AG04449 (cell line): ENCODE measurements at places on chromosomes 5 and 9.

GRCh38 chr5:150431574-150431973, 18.0 kb downstream of the RPS14 start:
- DNase-seq, result no peak

GRCh38 chr9:137658781-137659180, 40.0 kb downstream of the EHMT1 start:
- no peak for DNase-seq

- DNase-seq, result no peak
Measured at GRCh38 chr5:17720071-17720470, 85.8 kb downstream of the TAF11L14 start.

GRCh38 chr5:16600946-16601345, 15.9 kb downstream of the RETREG1 start:
- no peak for DNase-seq

GRCh38 chr9:113501129-113501686, 37.7 kb downstream of the RGS3 start:
- no peak for DNase-seq

GRCh38 chr9:7094052-7094451, 336.3 kb downstream of the KDM4C start:
- DNase-seq, result no peak

DNA sequence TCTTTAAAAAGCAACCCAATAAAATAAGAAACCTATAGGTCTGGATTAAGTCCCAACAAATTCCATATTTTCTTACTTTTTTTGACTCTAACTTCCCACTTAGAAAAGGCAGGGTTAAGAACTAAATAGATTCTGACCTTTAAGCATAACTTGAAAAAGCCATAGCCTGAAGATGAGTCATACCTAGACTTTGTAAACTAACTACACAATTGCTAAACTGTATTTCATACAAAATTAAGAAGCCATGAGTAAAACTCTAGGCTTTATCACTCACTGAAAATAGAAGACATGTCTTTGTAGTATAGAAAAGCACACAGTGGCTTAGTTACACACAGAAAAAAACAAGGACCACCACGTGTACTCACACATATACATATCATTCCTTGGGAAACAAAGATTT, 51.5 kb downstream of the MLLT3 start:
- DNase-seq, result no peak

GRCh38 chr9:33852216-33852826, 35.4 kb downstream of the UBE2R2 start:
- DNase-seq, result no peak

DNA sequence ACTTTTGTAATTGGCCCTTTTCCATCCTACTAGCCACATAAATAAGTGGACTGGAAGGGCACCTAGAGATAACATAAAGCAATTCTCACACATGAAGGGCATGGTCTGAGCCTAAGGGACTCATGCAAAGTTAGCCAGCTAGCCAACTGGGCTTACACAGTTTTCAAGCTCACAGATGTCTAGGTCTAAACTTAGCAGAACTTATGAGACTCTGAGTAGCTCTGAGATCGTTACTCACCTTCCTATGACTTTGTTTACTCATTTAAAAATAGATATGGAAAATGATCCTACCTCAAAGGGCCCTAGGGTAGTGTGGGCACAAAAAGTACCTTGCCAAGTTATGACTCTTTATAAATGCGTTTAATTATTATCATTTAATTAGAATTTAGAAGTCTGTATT, 410.4 kb upstream of the MPDZ start:
- DNase-seq, result no peak

- DNase-seq, result no peak
Measured at GRCh38 chr9:124723352-124723751, 47.8 kb downstream of the NR6A1 start.

DNA sequence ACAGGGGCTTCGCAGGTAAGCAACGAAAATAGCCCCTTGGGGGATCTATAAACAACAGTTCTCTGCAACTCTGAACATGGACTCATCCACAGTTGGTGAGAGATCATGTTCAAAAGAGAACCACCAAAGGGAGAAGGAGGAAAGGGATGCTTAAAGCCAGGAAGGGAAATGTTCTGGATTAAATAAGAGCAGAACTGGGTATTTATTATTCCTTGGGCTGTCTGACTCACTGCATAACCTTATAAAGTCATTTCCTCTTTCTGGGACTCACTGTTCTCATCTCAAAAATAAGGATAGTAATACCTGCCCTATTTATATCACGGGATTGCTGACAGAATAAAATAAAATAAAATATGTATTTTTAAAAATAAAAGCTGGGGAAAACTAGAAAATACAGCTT, 11.2 kb upstream of the MARCHF3 start:
- DNase-seq, result no peak

DNA sequence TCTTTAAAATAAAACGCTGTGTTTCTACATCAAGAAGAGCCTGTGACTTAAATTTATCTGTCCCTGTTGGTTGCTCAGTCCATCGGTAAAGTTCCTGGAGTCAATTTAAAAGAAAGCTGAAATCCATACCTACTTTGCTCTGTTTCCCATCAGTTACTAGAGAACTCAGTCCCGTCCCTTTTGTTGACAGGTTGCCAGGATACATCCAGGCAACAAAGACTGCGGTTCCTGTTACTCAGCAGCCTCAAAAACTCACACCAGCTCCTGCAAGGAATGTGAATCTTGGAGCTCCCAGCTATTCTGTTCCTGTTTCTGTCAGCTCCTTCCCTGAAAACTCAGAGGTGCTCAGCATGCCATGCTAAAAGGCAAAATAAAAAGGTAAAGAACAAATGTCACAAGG, at the start of gene ZNF474:
Gene ZNF474, plus strand, starts transcription at position 241 of the 400 bp plus-strand sequence. CDS start 22,445 bp downstream, outside the sequence.
- peak; percentile 94 for DNase-seq

DNA sequence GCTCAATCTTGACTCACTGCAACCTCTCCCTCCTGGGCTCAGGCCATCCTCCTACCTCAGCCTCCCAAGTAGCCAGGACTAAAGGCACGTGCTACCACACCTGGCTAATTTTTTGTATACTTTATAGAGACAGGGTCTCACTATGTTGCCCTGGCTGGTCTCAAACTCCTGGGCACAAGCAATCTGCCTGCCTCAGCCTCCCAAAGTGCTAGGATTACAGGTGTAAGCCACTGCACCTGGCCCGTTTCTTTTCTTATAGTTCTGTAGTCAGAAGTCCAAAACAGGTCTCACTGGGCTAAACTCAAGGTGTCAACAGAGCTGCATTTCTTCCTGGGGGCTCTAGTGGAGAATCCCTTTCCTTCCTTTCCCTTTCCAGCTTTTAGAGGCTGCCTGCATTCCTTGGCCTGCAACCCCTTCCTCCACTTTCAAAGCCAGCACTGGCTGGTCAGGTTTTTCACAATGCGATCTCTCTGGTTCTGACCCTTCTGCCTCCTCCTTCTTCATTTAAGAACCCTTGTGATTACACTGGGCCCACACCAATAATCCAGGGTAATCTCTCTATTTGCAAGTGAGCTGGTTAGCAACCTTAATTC, 16.3 kb downstream of the IRF1 start:
- no peak for DNase-seq

GRCh38 chr9:100131216-100131615, 32.2 kb downstream of the INVS start:
- DNase-seq, result no peak

DNA sequence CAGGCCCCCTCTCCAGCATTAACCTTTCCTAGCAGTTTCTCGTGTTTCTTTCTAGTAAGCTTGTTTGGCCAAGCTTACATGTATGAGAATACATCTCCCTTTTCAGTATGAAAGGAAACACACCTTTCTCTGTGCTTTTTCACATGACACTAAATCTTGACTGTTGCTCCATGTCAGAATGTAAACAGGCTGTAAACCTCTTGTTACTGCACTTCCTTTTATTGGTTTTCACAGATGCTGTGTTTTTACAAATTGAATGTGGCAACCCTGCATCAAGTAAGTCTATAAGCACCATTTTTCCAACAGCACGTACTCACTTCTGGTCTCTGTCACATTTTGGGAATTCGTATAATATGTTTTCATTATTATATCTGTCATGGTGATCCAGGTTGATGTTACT, 2.2 kb upstream of the CANX start:
- DNase-seq, result no peak

GRCh38 chr9:115498303-115498702, 380.3 kb upstream of the TNC start:
- DNase-seq, result no peak

GRCh38 chr9:21110708-21111576, 30.7 kb downstream of the IFNW1 start:
- peak; percentile 37 for DNase-seq

DNA sequence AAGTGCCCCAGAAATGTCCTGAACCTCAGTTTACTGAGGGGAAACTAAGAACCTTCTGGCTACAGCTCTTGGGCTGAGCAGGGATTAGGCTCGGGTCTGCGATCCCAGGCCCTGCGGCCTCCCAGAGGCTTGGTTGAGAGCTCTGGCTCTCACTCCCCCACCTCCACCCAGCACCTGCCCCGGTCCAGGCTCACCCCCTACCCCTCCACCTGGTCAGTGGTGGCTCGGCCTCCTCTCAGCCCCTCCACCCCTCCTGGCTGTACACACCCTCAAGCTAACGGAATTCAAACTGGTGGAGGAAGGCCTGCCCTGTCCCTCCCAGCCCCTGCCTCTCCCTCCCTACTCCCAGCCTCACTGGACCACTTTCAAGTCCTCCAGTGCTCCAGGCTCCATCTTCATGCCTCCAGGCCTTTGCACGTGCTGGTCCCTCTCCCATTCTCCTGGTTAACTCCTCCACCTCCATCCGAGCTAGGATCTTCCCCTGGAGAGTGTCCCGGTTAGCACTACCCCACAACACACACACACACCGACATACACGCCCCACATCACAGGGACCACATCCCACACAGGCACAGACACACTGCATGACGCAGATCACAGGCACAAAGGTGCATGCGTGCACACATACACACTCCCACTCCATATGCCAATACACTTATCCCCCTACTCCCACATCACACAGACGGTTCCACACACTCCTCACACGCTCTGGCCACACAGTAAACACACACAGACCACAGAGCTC, 130.9 kb downstream of the C9orf50 start:
- no peak for DNase-seq

DNA sequence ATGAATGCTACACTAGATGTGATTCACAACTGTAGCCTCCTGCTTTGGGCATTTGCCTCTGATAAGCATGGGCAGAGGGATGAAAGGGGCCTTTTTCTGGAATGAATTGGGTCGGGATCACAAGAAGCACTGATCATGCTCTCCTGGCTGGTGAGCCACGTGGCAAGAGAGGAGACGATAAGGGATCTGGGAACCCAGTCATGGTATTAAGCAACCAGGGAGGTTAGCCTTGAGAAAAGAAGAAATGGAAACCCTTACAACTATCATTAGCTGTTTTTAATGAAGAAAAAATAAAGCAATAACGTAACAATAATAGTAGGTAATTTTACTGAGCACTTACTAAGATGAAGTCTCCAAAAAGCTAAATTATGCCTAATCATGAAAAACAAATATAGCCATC, 50.0 kb upstream of the RAI14 start:
- no peak for DNase-seq

- no peak for DNase-seq
Measured at GRCh38 chr9:33858423-33858822, 41.5 kb downstream of the UBE2R2 start.

GRCh38 chr5:62017092-62017491, 288.9 kb upstream of the KIF2A start:
- no peak for DNase-seq

DNA sequence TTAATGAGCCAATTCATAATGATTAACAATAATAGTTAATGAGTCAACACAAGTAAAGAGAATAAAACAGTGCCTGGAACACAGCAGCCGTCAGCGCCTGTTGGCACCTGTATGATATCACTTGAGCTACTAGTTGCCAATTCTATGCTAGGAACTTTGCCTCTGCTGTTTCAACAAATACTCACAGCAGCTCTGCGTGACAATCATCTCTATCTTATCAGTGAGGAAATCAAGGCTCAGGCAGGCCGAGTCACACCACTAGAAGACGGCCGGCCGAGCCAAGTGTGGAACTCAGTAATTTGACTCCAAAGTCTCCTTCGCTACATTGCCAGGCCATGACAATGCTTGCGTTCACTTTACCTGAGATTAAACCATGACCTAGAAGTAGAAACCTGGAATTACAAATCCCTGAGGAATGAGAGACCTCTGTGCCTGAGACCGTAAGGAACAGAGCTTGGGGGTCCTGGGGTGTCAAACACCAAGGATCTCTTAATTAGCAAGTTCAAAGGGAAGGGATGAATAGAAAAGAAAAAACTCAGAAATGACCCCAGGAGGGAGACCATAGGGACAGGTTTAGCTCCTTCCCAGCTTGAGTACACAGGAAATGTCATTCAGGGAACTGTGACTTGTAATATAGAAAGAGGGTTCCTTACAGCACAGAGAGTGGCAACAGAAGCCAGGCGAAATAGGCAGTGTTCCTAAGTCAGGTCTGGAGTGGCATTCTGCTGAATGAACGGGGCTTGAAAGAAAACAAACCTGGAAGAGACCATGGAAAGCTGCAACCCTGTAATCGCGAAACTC, 109.1 kb downstream of the SUSD1 start:
- DNase-seq, result peak; percentile 90

DNA sequence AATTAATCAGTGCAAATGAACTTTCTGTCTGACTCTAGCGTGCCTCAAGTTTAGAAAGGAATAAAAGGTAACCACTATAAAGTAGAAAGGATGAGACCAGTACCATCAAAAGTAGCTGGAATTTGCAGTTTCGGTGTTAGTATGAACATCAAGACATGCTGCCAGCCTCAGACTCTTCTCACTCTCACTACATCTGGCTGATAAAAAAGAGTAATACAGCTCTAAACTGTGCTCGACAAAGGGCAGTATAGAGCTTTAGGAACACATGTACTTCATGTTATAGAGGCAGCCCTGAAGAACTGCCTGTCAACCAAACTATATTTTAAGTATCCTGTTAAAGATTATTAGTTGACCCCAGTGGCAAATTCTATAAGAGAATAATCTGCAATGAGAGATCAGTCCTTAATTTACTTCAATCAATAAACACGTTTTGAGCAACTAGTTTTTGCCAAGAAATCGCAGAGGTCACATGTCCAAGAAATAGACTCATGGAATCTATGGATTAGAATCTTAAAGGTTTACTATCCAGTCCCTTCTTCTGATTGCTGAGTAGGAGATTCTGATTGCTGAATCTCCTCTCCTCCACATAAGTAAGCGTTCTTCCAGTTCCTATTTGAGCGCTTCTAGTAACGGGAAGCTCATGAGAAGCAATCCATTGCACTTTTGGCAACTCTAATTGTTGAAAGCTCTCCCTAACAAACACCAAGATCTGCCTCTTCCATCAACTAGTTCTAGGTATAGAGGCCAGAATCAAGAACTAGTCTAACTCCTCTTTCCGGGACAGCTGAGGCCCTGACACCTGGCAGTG, 941 bp downstream of the XPA start:
- DNase-seq, result no peak

GRCh38 chr5:9604416-9604815, 25.7 kb downstream of the TAS2R1 start:
- DNase-seq, result no peak

- no peak for DNase-seq
Measured at GRCh38 chr9:68669218-68669617, 35.8 kb upstream of the PIP5K1B start.
